NCI-H1694 treated with DMSO at 0.1 percent for 48 hours (cell line): ENCODE measurements at places on chromosomes 4 and X.

DNA sequence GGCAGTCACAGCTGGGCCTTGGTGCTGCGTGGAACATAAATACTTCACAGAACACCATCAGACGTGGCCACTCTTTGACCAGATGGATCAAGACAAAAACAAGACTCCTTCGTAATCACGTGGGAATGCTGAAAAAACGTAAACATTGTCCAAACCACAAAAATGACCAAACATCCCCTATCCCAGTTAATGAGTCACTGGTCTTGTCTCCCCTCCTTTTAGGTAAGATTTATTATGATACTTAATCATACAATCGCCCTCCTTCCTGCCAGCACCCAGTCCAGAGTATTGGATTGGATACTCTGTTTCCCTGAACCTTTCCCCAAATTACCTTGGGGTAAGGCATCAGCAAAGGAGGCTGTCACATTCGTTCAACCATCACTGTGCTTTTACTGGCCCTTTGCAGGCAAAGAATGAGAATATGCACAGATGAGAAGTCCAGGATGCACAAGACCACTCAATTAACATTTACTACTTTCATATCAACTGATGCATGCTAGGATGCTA is 601 bp upstream of the TCEANC start:
- DNase-seq = no peak

GRCh38 chr4:67084783-67085182 is 460.5 kb downstream of the CENPC start:
- DNase-seq = no peak

- DNase-seq = no peak
Observed at GRCh38 chr4:6753891-6754290, 28.6 kb upstream of the KIAA0232 start.

- DNase-seq = no peak
Observed at GRCh38 chrX:107493141-107493540, 43.7 kb downstream of the FRMPD3 start.

GRCh38 chr4:15659768-15660570 is 4.8 kb upstream of the FBXL5 start:
- DNase-seq = no peak

GRCh38 chrX:1391370-1391706 is 575 bp downstream of the SLC25A6 start:
- no peak for DNase-seq

- no peak for DNase-seq
Observed at GRCh38 chr4:15809466-15809865, 31.3 kb downstream of the CD38 start.

- no peak for DNase-seq
Observed at GRCh38 chrX:32545101-32545500, 666.2 kb downstream of the DMD start.

DNA sequence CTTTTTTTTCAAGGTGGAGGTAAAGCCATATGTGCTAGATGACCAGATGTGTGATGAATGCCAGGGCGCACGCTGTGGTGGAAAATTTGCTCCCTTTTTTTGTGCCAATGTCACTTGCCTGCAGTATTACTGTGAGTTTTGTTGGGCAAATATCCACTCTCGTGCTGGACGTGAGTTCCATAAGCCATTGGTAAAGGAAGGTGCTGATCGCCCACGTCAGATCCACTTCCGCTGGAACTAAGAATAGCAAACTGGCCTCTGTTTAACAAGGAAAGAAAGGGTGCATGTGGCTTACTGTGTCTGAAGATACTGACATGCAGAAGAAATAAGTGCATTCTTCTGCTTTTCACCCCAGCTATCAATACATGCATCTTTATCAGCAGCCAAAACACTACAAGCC is 63.9 kb downstream of the CPEB2 start:
- no peak for DNase-seq

- no peak for DNase-seq
Observed at GRCh38 chr4:10333942-10334341, 123.3 kb downstream of the ZNF518B start.

DNA sequence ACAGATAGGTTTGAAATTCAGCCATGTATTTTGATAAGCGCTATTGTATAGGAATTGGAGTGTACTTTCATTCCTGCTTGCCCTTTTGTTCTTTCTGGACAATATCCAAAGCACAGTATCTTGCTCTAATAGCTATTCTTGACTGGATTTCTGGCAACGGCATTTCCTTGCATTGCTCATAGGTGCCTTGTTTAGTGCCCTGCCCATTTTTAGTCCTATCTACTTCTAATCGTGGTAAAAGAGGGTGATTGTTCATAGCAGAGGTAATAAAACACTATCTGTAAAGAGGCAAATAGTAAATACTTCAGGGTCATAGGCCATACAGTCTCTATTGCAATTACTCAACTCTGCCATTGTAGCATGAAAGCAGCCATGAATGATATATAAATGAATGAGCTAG is 155.9 kb downstream of the IL1RAPL2 start:
- DNase-seq = no peak

DNA sequence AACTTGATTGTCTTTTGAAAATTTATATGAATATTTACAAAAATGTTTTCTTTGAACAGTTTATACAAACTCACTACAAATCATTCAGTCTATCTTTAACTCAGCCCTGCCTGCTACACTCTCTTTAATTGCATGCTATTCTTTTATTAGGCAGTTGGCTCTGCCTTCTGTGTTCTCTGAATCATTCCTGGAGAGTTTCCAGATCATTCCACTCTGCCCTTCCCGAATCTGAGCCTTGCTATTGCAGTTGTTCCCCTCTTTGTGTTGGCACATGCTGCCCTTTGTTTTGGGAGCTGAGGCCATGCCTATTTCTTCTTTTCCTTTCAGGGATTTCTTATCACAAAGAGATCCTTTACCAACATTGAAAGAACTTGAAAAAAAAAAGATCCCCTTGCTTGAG is 8.7 kb upstream of the TECRL start:
- DNase-seq = peak; percentile 66

- no peak for DNase-seq
Observed at GRCh38 chr4:143282211-143282707, 54.4 kb upstream of the GAB1 start.

GRCh38 chr4:99029852-99030251 is 34.3 kb downstream of the METAP1 start:
- DNase-seq = no peak

- DNase-seq = no peak
Observed at GRCh38 chr4:89357340-89357739, 49.7 kb upstream of the GPRIN3 start.

- no peak for DNase-seq
Observed at GRCh38 chr4:102180046-102180445, 165.2 kb downstream of the SLC39A8 start.

DNA sequence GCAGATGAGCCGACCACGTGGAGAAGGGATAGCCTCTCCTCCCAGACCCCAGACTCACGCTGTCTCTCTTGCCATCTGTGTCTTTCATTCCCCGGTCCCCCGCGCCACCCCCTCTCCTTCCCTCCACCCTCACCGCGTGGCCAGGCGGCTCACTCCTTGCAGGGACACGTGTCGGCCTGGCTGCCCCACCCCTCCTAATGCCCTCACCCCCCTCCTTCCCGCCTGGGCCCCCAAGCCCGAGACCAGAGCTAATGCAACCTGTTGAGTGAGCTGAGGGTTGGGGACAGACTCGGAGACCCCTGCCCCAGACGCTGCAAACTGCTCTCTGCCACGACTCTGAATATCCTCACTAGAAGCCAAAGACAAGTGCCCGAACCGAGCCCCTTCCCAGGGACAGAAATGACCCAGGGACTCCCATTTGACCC is 1.8 kb downstream of the SLC38A5 start:
- DNase-seq = no peak

GRCh38 chrX:102957751-102958150 is 20.7 kb downstream of the RAB40AL start:
- no peak for DNase-seq

DNA sequence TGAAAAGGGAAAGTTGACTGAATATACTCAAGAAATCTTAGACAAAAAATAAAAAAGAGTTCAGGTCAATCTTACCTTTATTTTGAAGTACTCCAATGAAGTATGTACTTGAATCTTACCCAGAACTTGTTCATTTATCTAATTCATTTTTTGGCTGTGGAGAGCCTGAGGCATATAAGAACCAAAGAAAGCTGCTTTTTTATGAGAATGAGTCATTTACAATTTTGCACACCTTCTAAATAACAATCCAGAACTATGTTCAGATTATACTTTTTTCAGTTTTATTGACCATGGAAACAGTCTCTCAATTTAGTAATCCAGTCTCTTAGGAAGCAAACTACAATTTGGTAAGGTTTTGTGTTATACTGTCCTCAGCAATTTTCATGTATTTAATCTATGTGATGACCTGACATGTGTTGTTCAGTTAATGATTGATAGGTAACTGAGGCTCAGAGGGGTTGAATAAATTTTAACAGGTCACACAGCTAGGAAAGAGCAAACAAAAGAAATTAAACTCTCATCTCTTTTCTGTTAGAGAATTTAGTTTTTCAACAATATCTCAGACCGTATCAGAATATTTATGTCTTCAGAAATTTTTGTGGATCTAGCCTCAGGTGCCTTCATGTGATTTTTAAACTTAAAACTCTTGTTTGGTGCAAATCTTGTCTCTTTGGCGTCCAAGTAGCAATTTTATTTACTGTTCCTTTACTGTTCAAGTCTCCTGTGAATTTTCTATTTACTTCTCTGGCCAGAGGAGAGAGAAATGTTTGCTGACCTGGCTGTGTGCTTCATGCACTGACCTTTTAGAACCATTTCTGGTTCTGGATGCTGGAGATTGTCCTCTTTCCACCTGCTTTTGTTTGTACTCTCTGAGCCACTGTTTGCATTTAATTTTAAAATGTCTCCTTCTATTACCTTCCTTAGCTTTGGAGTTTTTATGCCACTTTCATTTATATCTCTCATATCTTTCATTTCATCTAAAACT is 1453.4 kb downstream of the STIM2 start:
- DNase-seq = no peak

DNA sequence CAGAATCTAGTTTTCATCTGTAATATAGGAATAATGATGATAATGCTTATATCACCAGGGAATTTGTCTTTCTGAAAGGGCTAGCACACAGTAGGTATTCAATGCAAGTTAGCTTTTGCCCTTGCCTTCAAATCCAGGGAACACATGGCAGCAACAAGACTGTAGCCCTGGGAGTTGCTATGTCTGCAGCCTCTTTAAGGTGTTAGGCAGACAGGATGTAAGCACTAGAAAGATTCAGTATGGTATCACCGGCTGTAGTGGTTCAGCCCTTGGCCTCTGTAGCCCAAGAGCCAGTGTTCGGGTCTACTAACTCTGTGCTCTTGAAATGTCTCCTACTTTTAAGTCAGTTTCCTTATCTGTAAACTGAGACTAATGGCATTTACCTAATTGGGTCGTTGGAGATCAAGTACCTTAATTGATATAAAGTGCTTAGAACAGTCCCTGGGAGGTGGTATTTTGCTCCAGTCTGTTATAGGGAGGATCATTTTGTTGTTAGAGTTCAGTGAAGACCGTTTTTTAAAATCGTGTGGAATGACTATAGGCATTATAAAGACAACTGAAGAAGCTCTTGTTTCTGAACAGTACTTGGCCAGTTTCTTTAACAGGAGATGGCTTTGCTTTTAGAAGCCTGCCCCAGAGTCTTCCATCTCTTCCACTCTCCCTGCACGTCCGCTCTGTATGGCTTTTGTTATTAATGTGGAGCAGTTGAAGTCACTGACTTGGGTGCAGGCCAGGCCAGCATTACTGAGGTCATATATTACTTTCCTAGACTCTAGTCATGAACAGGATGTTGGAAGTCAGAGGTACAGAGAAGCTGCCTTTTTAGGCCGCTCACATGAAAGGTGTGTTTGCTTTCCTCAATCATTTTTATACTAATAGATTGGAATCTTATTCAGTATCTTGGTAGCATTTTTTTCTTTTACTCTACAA is 44.8 kb downstream of the GAB1 start:
- no peak for DNase-seq

GRCh38 chrX:14489437-14489836 is 39.9 kb upstream of the GLRA2 start:
- no peak for DNase-seq

DNA sequence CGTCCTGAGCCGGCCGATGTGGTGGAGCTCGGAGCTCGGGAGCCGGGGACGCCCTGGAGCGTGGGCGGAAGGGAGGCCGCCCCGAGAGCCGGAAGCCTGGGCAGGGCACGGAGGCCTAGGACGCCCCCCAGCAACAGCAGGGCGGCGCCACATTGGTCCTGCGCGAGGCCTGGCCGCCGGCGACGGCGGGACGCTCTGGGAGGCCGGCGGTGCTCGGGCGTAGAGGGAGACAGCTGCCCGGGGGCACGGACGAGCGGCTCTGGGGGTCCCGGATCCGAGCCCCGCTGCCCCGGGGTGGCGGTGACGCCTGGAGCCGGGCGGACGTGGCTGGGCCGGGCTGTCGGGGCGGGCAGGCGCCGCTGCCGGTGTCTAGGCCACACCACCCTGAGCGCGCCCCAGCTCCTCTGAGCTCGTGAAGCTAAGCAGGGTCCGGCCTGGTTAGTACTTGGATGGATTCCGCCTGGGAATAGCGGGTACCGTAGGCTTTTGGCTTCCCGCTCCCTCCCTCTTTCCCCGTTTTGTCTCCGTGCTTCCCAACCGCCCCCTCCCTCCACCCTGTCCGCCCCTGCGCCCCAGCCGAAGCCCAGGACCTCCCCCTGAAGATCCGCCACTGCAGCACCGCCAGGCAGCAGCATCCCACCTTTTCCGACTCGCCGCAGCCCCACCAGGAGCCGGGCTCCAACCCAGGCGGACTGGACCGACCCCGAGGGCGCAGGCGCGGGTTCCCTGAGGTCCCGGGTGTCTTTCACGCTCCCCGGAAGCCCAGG is 12.1 kb downstream of the FRG2 start:
- DNase-seq = no peak

GRCh38 chr4:27149541-27150212 is 289.0 kb downstream of the STIM2 start:
- DNase-seq = no peak

- DNase-seq = no peak
Observed at GRCh38 chr4:3066836-3067400, 7.4 kb downstream of the HTT-AS start.

- no peak for DNase-seq
Observed at GRCh38 chr4:89922848-89923416, 28.3 kb downstream of the MMRN1 start.

DNA sequence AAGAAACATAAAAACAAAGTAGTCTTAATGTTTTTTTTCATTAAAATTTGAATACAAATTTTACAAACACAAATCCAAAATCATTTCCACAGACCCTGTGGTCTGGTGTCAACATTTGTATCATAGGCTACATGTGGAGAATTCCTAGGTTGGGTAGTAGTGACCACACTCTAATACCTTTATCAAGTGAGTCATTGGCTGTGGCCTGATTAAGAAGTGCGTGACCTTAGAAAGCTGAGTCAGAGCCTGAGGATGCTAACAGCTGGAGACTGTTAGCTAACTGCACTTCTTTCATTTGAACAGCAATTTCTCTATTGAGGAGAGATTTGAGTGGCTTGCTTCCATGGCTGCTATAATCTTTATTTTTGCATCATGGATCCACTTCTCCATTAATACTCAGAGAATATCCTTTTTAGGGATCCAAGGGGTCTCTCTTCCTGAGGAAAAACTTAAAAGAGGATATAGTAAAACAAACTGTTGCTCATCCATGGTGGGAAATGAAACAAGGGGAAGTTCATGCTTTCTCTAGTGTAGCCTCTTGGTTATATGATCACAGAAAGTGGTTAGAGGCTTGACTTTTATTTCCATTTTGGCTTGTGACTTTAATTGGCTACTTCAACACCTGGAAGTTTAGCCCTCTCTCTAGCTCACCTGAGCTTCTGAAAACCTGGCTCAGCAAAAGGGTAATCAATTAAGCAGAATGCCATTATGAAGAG is 335.8 kb downstream of the PABPC4L start:
- no peak for DNase-seq
